ENCODE measurements at places on chromosomes 16 and 17.
A peak's percentile ranks its signal among the peaks of the same experiment; 100 is the strongest.

GRCh38 chr17:64596439-64596838 lies 65.7 kb downstream of the SMURF2 start:
- DNase-seq = no peak

DNA sequence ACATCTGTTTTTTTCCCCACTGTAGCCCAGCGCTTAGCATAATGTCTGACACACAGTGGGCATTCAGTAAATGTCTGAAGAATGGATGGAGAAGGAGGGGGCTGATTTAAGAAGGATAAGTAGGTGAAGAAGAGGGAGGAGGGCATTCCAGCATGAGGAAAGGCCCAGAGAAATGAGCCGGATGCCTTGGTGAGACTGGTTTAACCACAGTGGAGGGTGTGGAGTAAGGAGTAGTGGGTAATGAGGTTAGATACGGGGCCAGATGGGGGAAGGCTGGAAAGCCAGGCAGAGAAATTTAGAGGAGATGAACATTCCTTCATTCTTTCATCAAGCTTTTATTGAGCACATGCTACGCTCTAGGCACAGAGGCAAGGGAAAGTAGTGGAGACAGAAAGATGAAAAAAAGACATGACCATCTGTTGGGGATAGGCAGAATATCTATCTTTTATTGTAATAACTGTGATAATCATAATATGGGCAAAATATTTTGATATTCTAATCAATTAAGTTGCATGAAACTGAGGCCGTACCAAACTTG lies 43.7 kb upstream of the NFAT5 start:
- DNase-seq = no peak

GRCh38 chr16:78184238-78185183 lies 85.1 kb downstream of the WWOX start:
- DNase-seq = peak; percentile 69

DNA sequence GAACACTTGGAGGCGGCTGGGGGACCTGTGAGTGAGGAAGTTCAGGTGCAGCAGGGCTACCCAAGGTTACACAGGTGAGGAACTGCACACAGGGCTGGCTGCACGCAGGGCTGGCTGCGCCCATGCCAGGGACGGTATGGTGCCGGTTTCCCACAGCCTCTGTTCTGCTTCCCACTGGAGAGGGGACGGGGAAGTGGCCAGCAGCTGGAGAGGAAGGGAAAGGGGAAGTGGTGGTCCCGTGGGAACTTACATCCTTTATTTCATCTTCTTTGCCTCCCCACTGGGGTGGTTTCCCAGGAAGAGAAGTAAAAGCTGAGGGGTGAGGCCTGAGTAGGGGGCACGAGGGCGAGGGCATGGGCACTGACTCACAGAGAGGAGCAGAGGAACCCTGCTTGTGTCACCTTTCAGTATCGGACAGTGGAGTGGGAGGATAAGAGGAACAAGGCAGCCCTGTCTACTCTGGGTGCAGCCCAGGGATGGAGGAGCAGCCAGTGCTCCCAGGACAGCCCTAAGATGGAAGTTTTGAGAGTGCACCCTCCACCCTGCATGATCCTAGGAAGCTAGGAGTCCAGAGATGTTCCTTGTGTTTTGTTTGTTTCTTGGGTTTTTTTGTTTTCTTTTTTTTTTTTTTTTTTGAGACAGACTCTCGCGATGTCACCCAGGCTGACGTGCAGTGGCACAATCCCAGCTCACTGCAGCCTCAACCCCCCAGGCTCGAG lies 25.5 kb upstream of the CDH1 start:
- DNase-seq = no peak

DNA sequence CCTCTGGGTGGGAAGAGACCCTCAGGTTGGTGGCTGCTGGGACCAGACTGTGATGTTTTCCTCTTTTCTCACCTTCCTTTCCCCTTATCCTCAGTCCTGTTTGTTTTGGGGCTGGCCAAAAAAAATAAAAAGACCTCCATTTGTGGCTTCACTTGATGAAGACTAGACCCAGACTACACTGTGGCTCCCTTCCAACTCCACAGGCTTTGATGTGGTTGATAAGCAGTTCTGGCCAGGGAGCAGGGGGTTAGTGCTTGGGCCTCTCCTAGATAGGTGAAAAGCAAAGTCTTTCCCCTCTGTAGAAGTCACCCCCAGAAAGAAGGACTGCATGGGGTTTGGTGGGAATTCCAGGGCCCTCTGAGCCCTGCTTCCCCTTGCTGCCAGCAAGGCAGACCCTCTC lies 11.2 kb upstream of the ADAM11 start:
- no peak for DNase-seq

DNA sequence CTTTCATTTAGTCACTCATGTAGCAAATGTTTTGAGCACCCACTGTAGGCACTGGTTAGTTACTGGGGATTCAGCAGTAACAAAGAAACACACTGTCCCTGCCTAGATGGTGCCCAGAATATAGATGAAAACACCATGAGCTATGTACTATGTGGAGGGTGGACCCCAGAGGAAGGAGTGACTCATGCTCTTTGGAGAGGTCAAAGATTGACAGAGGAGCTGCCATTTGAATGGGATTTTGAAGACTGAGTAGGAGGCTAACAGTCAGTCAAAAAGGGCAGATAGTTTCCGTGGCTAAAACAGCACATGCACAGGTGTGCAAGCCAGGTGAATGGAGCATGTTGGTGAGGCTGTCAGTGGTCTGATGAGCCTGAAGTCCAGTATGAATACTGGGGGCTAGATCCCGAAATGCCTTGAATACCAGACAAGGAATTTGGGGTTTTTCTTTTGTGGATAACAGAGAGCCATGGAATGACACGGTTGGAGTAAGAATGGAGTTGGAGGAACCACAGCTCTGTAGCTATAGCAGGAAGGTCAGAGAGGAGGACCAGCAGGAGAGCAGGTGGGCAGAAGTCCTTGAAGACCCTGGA lies 6.1 kb downstream of the IL21R start:
- DNase-seq = peak; percentile 1
